ENCODE measurements at places on chromosomes 7 and 10.

DNA sequence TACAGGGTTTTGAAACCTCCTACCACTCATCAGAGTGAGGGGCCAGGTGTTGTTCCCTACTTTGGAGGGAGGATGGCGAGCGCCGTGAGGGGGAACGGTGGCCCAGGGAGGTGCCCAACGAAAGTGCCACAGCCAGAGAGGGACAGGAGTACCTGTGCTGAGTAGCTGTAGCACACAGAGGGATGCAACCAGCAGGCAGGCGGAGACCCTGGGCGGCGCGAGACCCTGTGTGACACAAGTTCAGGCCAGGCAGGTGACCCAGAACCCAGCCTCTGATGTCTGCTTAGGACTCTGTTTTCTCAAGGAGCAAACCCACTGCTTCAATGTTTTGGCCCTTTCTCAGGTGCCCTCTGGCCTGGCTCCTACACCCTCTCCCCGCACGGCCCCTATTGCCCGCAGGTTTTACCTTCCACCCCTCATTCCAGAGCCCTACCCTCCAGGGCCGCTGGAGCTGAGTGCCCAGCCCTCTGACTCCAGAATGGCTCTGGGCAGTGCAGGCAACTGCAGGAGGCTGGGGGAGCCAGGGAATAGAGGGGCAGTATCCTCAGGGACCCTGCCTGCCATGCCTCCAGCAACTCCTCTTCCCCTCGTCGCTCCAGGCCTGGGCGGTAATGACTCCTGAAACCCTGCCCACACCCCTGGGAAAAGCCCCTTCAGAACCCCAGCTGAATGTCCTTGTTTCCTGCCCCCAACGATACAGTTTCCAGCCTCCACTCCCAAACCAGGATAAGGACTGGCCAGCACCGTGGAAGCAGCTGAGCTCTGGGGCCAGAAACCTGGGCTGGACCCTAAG, 164.1 kb upstream of the RHEB start:
- DNase-seq, result no peak

- DNase-seq, result peak; percentile 2
Observed at GRCh38 chr7:20219446-20220292, 2.5 kb upstream of the MACC1 start.

DNA sequence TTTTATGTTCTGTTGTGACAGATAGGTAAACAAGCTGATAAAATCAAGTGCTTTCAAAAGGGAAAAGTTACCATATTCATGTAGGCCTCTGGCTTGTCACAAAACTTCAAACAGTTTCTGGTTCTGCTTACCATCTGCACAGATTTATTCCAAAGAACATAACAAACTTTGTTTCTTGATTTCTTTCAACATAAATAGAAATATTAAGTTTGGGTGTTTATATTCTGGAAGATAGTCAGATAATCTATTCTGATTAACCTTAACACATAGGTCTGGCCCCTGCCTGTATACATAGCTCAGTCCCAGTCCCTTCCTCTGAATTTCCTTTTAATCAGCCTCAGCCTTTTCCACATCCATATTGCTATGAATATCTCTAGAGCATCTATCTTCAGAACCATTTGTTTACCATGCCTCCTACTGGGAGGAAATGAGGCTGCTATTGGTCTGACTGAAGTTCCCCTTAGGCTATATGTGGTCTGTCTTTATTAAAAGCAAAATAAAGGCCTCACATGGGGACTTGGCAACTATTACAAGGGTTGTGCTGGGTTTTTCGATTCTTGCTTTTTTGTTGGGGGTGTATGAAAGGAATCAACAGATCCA, 319.0 kb downstream of the HPSE2 start:
- no peak for DNase-seq

DNA sequence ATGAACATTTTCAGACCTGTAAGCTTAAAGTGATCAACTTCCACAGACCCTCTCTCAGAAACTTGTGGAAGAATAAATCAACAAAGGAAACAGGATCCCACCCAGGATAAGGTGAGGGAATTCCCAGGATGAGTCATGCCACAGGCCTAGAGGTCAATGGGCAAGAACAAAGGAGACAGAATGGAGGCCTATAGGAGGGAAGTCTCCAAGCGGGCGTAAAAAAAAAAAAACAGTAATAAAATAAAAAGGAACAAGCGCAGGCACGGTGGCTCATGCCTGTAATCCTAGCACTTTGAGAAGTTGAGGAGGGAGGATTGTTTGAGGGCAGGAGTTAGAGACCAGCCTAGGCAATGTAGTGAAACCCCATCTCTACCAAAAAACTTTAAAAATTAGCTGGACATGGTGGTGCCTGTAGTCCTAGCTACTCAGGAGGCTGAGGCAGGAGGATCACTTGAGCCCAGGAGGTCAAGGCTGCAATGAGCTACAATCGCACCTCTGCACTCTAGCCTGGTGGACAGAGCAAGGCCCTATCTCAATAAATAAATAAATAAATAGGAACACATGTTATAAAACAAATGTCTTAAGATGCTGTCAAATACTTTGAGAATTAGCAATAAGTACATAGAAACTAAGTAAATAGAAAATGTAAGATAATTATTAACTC, 8.4 kb downstream of the SORBS1 start:
- no peak for DNase-seq

DNA sequence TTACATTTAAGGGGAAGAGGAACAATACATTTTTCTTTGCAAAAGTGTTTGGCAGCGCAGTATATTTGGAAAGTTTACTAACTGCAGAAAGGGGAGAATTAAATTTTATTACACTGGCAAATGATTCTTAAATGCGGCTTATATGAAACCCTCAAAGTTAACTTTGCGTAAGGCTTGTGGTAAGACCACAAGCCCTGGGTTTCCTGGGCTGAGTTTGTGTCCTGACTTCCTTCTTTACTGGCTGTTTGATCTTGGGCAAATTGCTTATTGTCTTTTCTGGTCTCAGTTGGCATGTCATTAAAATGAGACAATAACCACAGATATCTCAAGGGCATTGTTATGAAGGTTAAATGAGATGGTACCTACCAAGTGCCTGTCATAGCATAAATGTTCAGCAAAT, 106.8 kb downstream of the GLRX3 start:
- DNase-seq, result no peak

DNA sequence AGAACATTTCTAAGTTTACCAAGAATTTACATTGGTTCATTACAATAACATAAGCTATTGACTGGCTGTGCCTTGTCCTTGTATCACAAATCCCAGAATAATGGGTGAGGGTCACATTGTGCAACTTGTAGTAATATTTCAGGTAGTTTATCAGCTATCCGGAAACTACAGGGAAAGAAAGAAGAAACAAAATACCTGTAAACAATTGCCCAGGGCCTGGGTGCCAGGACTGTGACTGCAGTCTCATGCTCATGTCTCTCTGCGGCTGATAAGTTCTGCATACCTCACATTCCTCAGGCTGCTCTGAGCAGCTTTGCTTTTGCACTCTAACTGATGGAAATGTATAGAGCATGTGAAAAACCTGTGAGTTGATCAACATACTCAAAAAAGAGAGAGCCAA, 131.8 kb upstream of the TRIM24 start:
- DNase-seq, result no peak

- no peak for DNase-seq
Observed at GRCh38 chr10:20287586-20287985, 471.4 kb downstream of the PLXDC2 start.

GRCh38 chr10:124095096-124095495, 1.7 kb upstream of the CHST15 start:
- no peak for DNase-seq

DNA sequence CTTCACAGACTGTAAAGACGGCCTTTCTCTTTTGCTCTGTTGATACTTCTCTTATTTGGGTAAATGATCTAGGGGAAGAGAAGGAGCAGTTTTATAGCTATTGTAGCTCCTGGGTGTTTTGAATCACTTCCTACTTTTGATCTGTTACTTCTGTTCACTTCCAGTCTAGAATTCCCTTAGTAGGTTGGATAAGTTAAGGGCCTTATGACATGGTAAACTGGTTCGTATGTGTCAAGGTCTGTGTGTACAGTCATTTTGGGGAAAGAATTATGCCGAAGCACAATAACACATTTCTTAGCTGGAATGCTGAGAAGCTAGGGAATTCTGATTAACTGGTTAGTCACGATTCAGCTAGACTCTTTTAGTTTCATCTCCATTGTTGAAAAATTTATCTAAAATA, 8.1 kb downstream of the DENND10 start:
- DNase-seq, result no peak

DNA sequence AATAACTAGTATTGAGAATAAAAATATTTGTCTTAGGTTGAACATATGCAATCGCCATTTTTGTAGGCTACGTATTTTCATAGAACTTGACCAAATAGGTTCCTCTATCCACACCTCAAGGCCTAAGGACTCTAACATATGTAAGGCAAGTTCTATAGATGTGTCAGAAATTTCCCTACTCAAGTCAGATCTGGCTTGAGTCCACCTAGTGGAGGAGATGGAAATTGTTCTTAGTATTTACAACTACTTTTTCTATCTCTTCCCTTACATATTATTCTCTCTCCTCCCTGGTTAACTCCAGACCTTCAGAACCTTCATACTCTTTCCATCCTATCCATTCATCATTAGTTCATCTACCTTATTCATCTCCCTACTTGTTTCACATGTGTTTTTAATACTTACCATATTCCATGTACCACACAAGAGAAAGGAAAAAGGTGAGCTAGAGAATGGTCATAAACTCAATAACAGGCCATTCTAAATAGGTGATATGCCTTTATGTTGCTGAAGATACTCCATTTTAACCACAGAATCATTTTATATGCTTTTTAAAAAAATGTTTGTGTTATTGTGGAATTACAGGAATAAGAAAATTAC, 174.5 kb upstream of the HDAC9 start:
- peak; percentile 49 for DNase-seq

GRCh38 chr7:27689591-27690164, 27.0 kb upstream of the HIBADH start:
- peak; percentile 36 for DNase-seq

GRCh38 chr7:130963339-130963738, 229.3 kb upstream of the KLF14 start:
- no peak for DNase-seq

DNA sequence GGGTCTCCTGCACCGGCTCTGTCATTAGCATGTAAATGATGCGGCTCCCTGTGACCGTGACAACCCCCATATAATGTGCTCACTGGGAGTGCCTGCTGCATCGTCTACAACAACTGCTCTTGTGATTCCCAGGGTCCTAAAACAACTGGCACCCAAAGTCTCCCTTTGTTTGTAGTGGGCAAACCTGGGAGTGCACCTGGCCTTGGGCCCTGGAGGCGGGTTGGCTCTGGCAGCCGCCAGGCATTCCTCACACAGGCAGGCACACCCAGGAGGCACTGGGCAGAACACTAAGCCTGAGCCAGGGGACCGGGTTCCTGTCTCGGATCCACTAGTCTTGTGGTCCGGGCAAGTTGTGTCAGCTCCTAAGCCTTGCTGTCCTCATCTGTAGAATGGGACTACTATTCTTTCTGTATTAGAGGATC, 115.5 kb upstream of the GPR26 start:
- DNase-seq, result no peak

DNA sequence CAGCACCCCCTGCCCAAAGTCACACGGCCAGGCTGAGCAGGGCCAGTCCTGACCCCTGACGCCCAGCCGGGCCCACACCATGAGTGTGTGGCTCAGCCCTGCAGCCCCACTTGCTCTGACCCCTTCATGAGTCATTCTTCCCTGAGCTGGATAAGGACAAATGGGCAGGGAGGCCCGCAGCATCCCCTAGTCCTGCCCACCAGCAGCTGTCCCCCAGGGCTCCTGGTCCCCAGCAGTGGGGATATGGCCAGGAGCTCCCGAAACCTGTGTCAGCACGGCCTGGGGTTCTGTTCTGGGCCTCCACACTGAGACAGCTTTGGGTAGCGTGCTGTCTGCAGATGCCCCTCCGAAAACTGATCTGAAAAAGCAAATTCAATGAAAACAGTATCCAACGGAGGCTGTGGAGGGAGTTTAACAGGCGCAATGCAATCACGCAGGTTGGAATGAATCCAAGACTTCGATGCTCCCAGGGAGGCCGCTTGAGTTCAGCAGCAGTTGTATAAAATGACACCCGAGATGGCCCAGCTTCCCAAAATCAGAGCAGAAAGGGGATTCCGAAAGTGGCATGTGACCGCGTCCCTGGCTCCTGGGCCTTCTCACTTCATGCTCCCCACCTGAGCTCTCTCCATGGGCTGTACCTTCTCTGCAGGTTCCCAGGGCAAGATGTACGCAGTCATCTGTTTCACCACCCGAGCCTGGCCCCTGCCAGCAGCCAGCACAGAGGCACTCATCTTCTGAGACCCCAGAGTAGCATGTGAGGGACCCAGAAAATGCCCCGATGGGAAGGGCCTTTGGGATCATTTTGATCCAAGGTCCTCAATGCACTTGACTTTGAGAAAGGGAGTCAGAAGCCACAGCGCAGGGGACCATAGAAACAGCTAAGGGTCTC, 214.1 kb downstream of the USP6NL start:
- DNase-seq, result no peak

DNA sequence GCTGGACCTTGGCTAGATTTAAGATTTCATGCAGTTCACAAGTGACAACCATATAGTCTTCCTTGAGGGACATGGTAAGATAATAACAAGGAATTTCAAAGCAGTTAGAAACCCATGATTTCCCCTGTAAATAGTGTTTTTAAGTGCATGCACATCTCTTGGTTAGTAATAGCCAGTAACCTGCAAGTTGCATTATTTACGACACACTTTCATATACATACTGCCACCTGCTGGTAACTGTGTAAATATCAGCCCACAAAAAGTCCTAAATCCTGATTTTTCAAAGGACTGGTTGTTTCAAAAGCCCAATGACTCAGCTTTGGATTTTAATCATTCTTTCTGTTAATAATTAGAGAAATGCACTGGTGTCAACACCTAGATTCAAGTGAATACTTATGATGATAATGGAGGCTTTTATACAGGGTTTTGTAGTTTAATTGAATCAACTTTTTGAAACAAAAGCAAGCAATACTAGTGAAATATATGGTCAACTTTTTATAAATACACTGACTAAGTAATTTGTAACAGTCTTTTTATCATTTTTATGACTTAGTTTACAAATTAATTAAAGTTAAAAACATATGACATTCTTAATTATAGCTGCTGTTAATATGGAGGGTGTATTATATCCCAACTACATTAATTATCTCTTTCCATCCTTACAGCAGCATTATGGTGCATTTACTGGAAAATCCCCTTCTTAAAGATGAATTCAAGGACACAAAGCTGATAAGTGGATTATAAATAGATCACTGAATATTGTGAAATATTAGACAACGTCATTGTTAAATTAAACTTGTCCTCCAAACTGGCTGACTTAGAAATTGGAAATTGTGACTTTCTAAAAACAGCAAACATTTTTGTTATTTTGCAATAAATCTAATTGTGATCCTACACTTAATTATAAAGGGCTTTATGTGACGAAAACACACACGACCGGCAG, 367.7 kb upstream of the SEMA3D start:
- DNase-seq, result no peak

- DNase-seq, result no peak
Observed at GRCh38 chr7:25598765-25599164, 370.5 kb upstream of the NPVF start.

- no peak for DNase-seq
Observed at GRCh38 chr7:7060828-7061599, 121.3 kb upstream of the C1GALT1 start.

DNA sequence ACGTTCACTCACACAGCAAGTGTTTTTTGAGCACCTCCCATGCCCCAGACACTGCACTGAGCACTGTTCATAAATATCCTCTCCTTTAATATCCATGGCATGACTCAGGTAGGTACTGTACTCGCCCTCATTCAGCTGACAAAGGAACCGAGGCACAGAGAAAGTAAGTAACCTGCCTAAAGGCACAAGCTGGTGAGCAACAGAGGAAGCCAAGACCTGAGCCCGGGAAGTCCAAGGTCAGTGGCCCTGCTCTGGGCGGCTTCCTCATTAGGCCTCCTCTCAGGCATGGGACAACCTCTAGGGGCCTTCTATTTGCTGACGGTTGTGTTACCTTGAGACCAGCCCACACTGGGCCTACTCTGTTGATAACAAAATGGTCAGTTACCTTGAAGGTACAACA, 45.1 kb upstream of the EZH2 start:
- no peak for DNase-seq

All from CD8-positive, alpha-beta T cell (primary cell).